ENCODE measurements at places on chromosomes 11 and 22.

- DNase-seq = no peak
Measured at GRCh38 chr11:80330264-80330663, 889.4 kb upstream of the TENM4 start.

DNA sequence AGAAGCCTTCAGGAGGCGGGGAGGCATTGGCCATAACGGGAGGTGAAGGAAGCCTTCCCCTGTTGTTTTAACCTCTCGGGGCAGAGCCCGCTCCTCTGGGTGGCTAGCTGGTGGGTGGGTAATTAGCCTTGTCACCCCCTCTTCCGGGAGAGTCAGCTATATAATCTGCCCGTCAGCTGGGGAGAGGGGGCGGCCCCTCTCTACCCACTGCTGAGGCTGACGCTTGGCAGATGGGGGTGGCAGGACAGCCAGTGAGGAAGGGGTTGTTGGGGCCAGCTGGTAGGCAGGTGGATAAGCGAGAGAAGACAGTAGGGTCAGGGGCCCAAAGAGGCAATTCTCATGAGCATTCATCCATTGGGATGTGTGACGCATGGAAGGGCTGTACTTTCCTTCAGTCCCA is 33.0 kb upstream of the SYT7 start:
- DNase-seq = no peak

- DNase-seq = no peak
Measured at GRCh38 chr11:133841279-133842043, 3.9 kb downstream of the SPATA19 start.

DNA sequence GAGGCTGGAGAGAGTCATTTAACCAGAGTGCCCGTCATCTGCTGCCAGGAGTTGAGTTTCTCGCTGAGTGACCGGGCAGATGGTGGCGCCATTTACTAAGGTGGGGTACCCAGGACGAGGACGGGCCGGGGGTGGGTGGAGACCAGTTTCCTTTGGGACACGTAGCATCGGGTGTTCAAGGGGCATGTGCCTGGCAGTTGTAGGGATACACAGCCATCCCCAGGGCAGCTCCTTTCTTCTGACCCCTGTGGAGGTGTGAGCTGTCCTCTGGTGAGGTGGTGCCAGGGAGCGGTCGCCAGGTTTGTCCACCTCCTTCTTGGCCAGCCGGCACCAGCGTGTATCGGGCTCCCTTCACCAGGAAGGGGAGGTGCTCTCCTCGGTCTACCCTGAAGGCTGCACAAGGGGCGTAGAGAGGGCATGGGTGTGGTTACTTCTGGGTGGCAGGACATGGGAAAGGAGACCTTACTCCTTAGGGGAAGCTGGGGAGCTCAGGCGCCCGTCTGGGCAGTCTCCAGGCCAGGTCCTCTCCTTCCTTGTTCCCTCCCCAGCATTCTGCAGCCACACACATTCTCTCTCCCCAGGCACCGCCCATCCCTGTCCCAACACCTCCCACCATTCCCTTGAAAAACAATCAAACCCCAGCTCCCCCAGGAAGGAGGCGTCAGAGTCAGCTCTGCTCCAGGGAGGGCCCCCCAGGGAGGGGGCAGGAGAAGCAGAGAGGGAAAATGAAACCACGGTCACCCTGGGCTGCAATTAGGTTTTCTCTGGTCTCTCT is 10.3 kb upstream of the MB start:
- peak; percentile 78 for DNase-seq

DNA sequence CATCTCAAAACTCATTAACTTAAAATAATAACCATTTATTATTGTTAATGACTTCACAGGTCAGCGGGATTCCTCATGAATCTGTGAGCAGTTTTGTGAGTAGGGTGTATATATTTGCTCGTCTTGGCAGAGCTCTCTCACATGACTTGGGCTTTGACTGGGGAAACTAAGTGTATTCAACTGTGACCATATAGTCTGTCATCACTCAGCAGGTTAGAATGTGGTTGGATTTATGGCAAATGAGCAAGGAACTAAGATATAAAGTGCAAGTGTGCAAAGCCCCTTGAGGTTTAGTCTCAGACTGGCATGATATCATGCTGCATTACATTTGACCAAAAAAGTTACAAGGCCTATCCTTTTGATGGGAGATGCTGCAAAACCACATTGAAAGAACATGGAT is 254.8 kb downstream of the CNTN5 start:
- no peak for DNase-seq

- DNase-seq = no peak
Measured at GRCh38 chr11:103800406-103801114, 235.9 kb upstream of the DDI1 start.

- no peak for DNase-seq
Measured at GRCh38 chr22:36344106-36344827, 43.5 kb downstream of the MYH9 start.

DNA sequence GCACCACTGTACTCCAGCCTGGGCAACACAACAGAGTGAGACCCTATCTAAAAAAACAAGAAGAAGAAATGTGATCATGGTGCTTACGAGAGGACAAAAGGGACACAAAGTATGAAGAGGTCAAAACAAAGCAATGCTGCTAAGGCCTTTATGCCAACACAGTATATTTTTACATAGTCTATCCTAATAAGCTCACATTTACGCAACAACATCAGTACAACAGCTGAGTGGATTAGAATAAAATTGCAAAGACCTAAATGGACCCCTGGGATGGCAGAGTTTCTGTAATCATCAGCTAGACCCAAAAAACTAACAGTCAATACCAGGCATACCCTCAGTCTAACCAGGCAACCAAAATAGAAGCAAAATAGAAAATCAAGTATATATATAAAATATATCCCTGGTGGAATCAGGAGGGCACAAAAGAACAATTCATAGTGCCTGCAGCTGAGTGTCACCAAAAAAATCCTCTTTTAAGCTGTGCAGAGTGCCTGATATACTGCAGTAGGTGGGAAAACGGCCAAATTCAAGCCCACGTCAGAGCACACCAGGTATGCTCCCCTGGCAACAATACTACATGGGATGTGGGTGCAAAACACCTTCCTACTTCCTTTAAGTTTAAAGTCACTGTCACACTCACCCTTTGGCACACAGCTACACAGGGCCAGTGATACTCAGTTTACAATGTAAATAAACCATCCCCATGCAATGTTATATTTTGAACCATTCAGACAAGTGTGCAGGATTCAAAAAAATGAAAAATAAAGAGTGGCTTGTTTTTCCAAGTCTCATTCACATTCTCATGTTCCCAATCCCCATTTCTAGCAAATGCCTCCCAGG is 57.8 kb downstream of the RBFOX2 start:
- DNase-seq = no peak

DNA sequence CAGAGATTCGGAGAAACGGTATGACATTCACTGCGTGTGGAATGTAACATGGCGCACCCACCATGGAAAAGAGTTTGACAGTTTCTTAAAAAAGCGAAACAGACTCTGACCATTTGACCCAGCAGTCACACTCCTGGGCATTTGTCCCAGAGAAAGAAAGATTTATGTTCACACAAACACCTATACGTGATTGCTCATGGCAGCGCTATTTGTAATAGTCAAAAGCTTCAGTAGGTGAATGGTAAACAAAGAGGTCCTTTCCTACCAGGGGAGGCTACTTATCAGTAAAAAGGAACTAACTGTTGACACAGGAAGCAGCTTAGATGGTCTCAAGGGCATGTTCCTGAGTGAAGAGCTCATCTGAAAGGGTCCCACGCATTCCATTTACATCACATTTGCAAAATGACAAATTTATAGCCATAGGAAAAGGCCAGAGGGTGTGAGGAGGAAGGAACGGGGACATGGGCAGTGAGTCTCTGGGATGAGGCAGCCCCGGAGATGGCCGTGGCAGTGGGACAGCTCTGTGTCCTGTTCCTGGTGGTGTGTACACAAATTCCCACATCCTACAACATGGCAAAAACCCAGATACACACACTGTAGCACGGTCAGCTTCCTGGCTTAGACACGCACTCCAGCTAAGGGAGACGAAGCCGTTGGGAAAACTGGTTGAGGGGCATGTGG is 14.6 kb upstream of the KRTAP5-6 start:
- DNase-seq = no peak

DNA sequence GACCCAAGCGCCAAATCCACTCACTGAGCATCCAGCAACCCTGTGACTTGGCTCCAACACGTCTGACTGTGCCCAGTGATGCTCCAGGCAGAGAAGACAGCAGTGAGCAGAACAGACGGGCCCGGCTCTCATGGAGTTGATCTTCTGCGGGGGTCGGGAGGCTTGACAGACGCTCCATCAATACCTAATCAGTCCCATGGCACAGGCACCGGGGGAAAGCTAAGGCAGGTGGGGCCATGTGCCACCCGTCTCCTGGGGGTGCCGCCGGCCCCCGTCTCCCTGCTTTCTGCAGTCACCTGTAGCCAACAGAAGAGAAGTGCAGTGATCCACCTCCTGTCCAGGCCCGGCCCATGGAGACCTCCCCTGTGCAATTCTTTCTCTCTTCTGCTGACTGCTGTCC is 47.5 kb downstream of the LINC01488 start:
- DNase-seq = no peak

DNA sequence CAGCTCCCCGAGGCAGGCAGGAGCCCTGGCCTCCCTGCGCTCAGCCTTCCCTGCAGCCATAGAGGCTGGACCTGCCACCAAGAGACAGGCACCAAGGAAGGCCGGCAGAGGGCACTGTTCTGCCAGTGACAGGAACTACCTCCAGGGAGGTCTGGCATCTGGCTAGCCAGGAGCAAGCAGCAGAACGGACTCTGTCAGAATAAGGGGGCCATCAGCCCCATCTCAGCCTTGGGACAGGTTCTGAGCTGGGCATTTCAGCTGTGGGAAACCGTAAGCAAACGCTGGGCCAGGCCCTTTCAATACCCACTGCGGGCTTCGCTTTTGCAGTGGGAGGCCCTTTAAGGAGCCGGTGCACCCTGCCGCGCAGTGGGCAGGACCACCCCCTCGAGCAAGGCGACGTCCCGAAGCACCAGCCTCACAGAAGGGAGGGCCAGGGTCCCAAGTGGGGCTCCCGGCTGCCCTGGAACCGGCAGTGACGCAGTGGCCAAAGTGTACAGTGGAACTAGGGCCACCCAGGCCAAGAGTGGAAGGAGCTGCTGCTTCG is 18.2 kb downstream of the IFT27 start:
- no peak for DNase-seq

- no peak for DNase-seq
Measured at GRCh38 chr22:27775087-27775698, 26.4 kb downstream of the MN1 start.

- DNase-seq = no peak
Measured at GRCh38 chr11:10856689-10857458, 979 bp downstream of the ZBED5 start.

DNA sequence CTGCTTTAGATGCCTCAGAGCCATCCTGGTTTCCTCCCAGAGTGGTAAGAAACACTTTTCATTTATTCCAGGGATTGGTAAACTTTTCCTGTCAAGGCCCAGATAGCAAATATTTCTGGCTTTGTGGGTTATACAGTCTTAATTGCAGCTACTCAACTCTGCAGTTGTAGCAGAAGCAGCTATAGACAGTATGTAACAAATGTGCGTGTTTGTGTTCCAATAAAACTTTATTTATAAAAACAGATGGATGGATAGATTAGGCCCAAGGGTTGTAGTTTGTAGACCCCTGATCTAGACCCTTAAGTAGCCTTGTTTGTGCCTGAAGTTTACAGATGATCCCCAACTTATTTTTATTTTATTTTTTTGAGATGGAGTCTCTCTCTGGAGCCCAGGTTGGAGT is 17.9 kb downstream of the NNMT start:
- no peak for DNase-seq

- DNase-seq = no peak
Measured at GRCh38 chr22:45422237-45422983, 8.9 kb downstream of the RIBC2 start.

GRCh38 chr11:64921384-64921783 is 3.1 kb upstream of the PPP2R5B start:
- no peak for DNase-seq

DNA sequence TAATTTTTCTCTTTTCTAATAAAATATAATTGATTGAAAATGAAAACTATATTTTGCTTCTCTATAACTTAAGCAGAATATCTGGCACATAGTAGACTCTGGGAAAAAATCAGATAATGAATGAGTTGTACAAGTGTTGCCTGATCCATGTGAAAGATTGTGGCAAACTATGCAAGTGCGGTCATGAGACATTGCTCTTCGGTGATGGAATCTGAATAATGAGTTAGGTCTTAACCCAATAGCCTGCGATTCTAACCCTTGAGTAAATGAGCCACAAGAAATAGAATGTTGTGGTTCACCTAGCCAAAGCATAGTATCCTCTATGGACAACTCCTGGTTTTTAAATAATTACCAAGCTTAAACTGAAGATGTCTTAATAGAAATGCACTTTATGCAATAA is 333.7 kb upstream of the LUZP2 start:
- no peak for DNase-seq

DNA sequence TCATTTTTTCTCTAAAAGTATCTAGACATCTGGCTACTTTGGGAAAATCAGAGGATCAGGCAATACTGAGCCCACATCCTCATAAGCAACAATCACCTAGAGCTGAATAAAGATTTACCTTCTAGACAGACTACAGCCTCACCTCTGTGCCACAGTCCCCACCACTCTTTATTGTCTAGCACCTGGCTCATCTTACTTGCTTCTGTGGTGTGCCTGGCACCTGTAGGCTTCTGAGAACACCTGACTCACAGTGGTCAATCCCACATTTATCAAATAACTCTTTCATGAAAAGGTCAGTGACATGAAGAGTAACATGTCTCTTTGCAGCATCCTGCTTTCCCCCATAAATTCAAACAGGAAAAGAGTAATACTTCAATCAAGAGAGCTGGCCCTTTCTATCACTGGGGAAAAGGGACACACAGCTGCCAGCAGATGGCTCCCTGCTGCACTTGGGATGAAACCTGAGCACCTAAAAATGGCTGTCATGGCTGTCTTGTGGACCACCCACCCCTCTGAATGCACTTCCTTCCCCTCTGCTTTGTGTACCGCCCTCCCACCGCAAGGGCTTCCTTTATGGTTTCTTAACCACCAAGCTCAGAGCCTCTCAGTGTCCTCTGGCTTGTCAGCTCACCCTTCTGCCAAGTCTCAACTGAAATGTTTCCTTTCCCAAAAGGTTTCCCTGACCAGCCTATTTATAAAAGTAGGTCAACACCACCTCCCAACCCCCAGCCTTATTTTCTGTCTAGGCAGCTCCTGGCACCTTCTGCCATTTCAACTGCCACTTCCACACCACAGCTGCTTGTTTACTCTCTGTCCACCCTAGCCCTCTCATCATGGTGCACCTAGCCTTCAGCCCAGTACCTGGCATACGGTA is 9.3 kb downstream of the TFIP11 start:
- no peak for DNase-seq
